GM12865 (cell line): ENCODE measurements at places on chromosomes 5 and 9.

GRCh38 chr9:84856181-84856632, 186.7 kb downstream of the NTRK2 start:
- DNase-seq, result no peak

GRCh38 chr9:131605770-131606590, 60.7 kb downstream of the PRRT1B start:
- no peak for DNase-seq

DNA sequence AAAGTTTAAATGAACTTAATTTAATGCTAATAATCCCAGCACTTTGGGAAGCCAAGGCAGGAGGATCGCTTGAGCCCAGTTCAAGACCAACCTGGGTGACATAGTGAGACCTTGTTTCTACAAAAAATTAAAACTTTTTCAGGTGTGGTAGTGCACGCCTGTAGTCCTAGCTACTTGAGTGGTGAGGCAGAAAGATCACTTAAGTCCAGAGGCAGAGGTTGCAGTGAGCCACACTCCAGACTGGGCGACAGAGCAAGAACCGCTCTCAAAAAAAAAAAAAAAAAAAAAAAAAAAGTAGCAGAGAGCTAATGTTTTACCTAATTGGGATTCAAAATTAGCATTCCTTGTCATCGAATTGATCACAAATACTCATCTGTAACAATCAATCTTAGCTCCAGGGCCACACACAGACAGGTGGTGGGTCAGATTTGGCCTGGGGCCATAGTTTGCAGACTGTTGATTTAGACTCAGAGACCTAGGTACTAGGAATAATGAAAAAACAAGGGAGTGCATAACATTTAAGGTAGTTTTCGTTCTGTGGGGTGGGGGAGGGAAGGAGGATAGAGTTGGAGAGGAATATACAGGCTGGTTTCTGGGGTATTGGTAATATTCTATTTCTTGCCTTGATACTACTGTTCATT, 21.4 kb downstream of the HSDL2 start:
- DNase-seq, result no peak

DNA sequence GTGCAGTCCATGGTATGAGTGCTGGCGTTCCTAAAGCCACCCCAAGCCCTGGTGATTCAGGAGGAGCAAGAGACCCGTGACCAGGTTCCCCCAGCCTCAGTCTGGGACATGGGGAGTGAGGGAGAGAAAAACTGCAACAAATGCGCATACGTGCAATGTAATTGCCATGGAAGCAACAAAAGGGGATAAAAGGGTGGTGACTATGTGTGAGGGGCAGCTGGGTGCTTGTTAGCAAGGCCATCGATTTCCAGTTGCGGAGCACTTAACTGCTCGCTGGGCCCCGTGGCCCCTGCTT, 709 bp upstream of the SH3PXD2B start:
- no peak for DNase-seq

DNA sequence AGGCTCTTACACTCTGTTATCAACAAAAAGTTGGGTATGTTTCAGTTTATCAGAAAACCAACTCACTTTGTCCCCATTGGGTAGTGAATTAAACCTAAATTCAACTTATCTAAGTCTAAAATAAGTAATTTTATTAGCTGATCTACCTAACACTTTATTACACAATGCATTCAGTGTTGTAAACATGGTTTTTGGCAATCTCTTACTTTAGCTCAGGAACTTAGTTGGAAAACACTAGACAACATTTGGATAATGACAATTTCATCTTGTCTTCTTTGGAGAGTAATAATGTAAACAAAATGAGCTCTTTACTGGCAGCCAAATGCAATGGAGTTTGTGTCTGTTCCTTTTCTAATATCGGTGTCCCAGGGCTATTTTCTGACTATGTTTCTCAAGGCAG, 33.0 kb downstream of the FGF10 start:
- no peak for DNase-seq

- no peak for DNase-seq
Observed at GRCh38 chr9:35845824-35846771, 17.1 kb downstream of the TMEM8B start.

DNA sequence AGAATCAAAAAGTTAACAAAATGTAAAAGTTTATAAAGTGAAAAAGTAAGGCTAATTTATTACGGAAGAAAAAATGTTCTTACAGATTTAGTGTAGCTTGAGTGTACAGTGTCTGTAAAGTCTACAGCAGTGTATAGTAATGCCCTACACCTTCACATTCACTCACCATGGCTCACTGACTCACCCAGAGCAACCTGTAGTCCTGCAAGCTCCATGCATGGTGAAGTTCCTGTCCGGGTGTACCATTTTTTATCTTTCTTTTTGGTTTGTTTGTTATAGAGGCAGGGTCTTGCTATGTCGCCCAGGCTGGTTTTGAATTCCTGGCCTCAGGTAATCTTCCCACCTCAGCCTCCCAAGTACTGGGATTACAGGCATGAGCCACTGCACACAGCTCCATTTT, 93.6 kb downstream of the MED27 start:
- DNase-seq, result no peak

GRCh38 chr5:168898247-168898911, 319.2 kb upstream of the PANK3 start:
- DNase-seq, result no peak

DNA sequence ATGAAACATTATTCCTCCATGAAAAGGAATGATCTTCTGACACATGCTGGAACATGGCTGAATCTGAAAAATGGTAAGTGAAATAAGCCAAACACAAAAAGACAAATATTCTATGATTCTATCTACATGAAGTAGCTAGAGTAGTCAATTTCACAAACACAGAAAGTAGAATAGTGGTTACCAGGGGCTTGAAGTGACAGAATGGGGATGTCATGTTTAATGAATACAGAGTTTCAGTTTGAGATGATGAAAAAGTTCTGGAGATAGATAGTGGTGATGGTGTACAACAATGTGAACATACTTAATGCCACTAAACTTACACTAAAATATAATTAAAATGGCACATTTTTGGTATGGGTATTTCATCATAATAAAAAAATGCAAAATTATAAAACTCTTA, 18.3 kb downstream of the RLN2 start:
- DNase-seq, result no peak

GRCh38 chr5:1521671-1522600, 1.8 kb downstream of the LPCAT1 start:
- DNase-seq, result no peak

GRCh38 chr5:76165029-76165428, 81.8 kb downstream of the SV2C start:
- no peak for DNase-seq

- DNase-seq, result no peak
Observed at GRCh38 chr5:158921441-158922262, 178.1 kb downstream of the EBF1 start.

- no peak for DNase-seq
Observed at GRCh38 chr5:114346181-114346580, 15.7 kb upstream of the KCNN2 start.

DNA sequence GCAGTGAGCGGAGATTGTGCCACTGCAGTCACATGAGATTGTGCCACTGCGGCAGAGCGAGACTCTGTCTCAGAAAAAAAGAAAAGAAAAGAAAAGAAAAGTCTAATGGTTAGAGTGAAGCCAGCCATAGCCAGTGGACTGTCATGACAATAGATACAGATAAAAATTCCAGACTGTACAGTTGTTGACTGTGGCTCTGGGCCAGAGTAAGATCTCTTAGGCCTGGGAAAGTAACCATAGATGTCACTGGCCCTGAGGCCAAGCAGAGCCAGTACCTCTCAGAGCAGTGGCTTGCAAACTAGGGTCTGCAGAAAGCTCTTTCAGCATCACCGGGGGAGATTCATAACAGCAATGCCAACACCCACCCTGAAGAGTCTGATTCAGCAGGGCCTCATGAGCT, 44.1 kb upstream of the SUB1 start:
- no peak for DNase-seq

GRCh38 chr5:143679777-143680176, 132.2 kb upstream of the HMHB1 start:
- DNase-seq, result no peak

DNA sequence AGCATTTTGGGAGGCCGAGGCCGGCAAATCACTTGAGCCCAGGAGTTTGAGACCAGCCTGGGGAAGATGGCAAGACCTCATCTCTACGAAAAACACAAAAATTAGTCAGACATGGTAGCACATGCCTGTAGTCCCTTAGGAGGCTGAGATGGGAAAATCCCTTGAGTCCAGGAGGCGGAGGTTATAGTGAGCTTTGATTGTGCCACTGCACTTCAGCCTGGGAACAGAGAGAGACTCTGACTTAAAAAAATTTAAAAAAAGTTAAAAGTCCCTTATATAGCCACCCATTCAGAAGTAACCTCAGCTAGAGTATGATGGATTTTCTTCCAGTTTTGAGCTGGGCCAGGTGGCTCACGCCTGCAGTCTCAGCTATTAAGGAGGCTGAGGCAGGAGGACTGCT, 72.4 kb downstream of the UGCG start:
- DNase-seq, result peak; percentile 86

DNA sequence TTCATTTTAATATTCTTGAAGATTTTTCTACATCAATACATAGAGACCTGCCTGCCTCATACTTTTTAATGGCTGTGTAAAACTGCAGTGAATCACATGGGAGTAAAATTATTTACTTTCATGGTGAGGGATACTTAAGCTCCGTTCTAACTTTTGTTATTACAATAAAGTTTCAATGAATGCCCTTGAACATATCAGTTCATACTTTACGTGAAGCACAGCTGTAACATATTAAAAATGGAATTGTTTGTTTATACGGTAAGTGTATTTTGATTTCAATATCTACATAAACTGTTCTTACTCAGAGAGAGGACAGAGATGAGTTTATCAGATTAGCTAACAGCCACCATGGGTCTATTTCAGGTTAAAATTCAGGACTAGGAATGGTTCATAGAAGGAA, 155.1 kb downstream of the NR3C1 start:
- no peak for DNase-seq

- no peak for DNase-seq
Observed at GRCh38 chr9:89622933-89623861, 18.4 kb downstream of the GADD45G start.

DNA sequence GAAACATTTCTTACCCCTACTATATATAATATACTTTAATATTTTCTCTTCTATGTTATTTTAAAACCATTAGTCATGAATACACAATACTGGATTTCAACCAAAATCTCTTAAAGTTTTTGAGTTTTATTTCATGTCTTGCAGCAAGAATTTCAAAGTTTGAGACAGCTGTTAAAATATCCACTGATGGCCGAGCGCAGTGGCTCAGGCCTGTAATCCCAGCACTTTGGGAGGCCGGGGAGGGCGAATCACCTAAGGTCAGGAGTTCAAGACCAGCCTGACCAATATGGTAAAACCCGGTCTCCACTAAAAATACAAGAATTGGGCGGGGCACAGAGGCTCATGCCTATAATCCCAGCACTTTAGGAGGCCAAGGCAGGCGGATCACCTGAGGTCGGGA, 59.7 kb upstream of the DAPK1 start:
- no peak for DNase-seq

- DNase-seq, result no peak
Observed at GRCh38 chr9:100652850-100653249, 75.0 kb downstream of the CAVIN4 start.

- DNase-seq, result no peak
Observed at GRCh38 chr5:143126174-143127019, 277.1 kb downstream of the NR3C1 start.

- DNase-seq, result no peak
Observed at GRCh38 chr5:134490925-134491271, 34.6 kb upstream of the JADE2 start.
